Inflammatory macrophage (primary cell): ENCODE measurements at places on chromosomes 7 and 10.

DNA sequence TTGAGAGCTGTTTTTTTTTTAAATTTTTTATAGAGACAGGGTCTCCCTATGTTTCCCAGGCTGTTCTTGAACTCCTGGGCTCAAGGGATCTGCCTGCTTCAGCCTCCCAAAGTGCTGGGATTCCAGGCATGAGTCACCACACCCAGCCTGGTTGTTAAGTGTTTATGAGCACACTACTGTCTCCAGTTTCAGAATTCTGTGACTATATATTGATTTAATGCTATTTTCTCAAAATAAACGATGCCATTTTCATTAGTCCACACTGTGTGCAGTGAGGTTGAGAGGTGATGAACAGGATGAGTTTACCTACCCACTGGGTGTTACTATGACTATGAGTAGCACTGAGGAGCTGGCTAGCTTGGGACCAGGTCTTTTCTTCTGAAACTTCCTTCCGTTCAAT, 110.9 kb upstream of the FAM180A start:
- no peak for DNase-seq

DNA sequence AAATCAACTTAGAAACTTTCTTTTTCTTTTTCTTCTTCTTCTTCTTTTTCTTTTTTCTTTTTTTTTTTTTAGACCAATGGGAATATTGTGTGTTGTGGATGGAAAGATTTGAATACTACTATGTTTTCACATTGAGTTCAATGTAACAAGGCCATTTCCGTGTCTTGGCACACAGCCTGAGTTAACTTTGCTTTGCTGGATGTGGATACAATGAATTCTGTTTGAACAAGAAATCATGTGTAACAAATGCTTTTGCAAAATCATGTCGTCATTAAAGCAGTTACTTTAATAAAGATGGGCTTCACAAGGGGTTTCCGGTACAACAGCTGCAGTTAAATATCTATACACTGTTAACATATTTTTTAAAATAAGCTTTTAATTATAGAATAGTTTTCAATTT, 13.5 kb upstream of the ENTPD1 start:
- DNase-seq, result no peak

DNA sequence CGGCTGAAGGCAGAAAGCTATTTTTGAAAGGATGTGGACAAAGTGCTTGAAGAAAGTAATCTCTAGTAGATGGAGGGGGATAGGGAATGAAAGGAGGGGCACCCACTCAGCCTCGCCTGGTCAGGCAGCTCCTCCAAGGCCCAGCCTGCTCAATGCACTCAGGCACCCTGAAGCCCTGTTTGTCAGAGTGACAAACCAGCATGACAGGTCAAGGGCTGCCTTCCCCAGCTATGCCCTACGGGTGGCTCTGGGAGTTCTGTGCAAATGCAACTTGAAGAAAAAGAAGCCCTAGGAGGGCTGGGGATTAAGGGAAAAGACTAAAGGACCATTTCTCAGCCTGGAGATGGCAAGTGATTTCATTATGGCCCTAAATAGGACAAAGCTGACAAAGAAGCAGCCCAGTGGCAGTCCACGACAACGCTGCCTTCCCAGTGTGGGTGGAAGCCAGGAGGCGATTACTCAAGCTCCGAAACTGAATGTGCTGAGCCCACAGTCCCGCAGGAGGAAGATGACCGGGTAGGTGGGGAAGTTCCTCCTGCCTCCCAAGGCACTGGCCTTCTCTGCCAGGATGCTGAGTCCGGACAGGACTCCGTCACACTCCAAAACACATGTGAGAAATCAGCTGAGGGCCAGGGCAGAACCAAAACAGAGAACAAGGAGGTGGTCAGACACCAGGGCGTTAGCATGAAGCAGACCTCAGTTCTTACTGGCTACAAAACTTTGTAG, 16.3 kb downstream of the LIPA start:
- DNase-seq, result peak; percentile 98

DNA sequence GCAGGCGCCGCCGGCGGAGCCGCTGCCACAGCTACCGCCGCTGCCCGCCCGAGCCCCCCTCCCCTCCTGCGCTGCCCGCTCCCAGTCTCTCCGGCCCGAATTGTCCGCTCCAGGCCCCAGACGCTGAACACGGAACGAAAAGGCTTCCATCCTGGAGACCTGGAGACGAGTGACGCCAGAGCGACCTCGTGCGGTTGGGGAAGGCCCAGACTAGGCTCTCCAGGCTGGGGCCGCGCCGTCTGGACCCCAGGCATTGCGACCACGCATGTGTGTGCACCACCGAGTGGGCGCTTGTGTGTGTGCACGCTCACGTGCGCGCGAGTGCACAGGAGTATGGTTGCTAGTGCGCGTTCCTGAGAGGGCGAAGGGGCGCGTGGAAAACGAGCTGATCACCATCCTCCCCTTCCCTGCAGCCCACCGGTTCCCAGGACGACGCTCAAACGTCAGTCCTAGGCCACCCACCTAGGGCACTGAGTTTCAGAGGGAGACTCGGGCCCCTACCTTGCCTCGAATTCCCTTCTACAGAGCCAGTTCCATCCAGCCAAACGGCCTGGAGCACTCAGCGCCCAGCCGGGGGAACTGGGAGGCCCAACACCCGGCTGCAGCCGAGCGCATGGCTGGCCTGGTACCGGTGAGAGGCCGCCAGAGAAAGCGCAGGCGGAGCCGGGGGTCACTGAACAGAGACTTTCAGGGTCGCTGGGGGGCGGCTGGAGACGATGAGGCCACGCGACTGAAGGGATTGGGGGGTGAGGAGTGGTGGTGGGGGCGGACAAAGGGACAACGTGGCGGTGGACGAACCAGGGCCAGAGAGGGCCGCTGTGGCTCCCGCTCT, 11.6 kb downstream of the LBX1 start:
- DNase-seq, result no peak

- DNase-seq, result no peak
Measured at GRCh38 chr10:117257721-117258120, 16.8 kb downstream of the SLC18A2 start.

DNA sequence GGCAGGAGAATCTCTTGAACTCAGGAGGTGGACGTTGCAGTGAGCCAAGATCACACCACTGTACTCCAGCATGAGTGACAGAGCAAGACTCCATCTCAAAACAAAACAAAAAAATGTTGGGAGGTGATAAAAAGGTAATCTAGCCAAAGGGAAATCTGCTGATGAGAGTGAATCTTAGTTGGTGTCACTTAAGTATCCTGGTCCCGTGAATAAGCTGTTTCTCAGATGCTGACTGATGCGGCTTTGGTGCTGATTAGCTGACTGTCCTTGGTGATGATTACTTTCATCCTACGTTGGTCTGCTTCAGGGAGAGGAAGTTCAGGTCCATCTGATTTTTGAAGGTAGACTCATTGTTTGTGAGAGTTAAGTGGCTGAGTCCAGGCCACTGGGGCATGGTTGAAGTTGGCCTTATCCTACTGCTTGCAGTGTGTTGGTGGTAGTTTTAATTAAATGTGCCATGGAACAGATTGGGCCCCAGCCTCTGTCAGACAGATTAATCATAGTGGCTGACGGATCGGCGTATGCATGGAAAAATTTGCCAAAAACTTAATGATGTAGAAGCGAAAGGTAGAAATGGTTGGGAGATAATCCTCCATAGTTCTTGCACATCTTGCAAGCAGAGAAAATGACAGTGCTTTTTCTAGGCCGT, 17.4 kb upstream of the TMEM236 start:
- no peak for DNase-seq

- DNase-seq, result no peak
Measured at GRCh38 chr7:26987338-26987737, 108.5 kb downstream of the HOXA1 start.

DNA sequence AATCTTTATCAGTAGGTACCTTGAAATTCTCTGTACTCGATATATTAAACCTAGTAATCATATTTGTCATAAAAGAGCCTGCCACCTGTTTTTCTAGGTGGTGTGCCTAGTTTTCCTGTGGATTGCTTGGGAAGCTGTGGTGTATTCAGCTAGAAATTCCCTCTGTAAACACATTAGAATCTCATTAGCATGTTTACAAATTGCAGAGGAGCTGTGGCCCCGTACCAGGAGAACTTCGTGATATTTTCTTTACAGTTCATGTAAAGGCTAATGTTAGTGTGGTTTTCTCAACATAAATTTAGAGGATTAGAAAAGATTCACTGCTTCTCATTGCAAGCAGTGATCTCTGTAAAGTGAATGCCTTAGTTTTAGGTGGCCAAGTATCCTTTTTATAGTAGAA, 144.7 kb downstream of the CCSER2 start:
- no peak for DNase-seq

GRCh38 chr7:28016297-28016696, 164.3 kb downstream of the JAZF1 start:
- no peak for DNase-seq

- DNase-seq, result peak; percentile 44
Measured at GRCh38 chr7:135208102-135208793, 3.1 kb downstream of the WDR91 start.

DNA sequence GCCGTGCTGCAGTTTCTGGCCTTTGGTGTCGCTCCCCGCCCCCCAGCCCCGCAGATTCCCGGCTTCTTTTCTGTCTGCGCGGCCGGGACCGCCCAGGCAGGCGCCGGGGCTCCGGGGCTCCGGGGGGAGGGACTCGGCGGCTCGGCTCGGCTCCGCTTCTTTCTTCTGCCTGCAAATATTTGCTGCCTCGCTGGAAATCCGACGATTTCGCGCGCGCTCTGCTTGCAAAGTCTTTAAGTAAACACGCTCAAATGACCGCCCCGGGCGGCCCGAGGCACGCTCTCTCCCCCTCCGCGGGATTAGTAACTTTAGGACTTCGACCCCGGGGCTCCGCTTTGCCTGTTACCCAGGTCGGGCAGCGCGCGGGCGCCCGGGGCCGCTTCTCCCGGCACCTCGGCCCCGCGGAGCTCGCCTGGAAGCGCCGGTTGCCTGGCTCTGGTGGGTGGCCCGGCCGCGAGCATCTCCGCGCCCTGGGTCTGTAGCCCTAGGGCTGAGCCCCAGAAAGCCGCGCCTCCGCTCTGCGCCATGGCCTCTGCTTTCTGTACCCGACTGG, 3.9 kb upstream of the GATA3 start:
- DNase-seq, result no peak

DNA sequence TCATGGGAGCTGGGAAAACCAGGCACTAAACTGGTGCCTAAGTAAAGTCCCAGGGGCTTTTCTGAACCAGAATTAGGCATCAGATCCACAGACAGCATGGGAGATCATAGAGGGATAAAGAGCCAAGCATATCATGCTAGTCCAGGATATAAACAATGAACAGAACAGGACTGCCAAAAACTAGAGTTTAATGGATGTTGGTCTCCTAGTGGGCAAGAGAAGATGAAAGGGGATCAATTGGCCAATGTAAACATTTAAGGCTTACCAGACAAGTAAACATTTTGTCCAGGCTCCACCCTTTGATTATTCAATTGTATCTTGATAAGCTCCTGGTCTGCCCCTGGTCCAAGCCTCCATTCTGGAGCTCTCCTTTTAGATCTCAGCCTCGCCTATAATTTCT, 18.9 kb downstream of the MACC1 start:
- DNase-seq, result no peak

DNA sequence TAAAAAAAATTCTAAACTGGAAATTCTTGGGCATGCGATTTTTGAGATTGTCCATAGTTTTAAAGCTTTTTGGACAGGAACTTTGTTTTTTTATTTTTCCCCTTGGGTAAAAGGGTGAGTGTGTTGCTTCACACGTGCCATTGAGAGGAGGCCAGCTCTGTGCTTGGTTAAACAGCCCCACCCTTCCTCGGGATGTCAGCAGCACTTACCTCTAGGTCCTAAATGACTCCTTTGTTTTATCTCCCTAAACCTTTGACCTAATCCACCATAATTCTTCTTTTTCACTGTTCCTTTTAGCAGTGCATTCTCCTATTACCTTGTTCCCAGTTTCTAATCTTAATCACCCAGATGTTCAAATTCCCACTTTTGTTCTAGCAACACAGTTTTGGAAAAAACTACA, 83.5 kb downstream of the SEMA3D start:
- no peak for DNase-seq

DNA sequence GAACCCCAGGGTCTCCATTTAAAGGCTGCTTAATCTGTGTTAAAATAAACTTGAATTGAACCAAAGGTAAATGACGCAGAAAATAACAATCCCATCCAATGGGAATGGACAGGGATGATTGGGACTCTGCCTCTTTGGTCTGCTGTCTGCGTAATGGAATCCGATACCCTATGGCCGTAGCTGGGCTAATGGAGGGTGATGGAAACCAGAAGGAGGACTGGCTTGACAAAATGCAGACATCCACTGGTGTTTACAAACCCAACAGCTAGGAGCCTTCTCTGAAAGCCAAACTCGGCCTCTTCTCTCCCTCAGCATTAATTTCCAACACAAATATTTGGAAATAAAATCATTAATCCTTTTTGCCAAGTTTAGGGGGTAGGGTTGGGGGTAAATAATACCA, 162.2 kb upstream of the CHST15 start:
- DNase-seq, result no peak

DNA sequence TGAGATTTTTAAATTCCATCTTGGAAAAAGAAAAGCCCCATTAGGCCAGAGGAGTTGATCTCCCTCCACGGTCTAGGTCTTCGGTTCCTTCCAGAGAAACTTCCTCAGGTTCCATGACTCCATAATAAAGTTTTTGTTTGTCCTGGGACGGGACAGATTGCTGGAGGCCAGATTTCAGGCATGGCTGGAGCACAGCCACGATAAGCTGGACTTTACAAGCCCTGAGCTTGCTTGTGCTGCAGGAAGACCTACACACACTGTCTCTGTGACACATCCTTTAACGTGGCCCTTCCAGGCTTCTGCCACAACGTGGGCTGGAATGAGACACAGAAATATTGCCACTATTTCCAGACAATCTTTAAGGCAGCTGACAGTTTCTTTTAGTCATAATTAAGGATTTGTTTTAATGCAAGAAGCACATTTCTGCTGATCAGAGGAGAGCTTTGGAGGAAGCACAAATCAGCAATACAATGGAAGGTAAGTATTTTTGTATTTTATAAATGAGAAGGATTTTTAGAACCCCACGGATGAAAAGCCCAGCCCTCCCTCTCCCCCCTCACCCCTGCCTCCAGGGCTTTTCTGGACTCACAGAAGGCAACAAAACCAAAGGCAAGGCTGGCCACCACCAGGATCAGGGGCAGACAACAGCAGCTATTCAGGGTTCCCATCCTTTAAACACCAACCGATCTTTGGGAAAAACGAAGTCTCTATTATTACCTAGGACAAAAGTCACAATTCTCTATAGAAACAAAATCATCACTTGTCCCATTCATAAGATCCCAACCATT, 6.5 kb downstream of the CTBP2 start:
- peak; percentile 15 for DNase-seq
